ENCODE measurements at places on chromosomes 16 and 17.

DNA sequence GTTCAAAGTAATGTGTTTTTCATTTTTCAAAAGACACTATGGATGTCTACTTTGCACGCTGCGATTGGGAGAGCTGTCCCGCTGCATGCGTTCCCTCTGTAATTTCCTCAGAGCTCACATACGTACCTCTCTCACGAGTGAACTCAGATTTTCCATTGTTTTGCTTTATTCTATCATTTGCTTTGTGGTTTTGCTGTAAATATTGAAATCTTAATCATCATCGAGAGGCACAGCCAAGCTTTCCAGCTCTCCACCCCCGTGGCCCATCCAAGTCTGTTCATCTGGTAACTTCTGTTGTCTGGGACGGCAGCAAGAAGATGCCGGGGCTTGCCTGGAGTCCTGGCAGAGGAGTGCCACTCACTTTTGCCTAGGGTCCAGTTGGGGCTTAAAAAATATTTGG, 21.1 kb downstream of the TMC6 start:
- no peaks in the 10 kb centered on the region for H3K27me3 ChIP-seq
- H3K4me3 ChIP-seq, result no peak overlapping the region
- H3K4me1 ChIP-seq, result peaks cover 5% of the 10 kb centered on the region
- DNase-seq, result no peak

GRCh38 chr17:45123930-45124796, 8.2 kb downstream of the PLCD3 start:
- DNase-seq, result no peak
- H3K36me3 ChIP-seq, result no peaks in the 10 kb centered on the region
- H3K4me3 ChIP-seq, result no peak overlapping the region
- H3K27me3 ChIP-seq, result peaks cover 12% of the 10 kb centered on the region
- no peaks in the 10 kb centered on the region for H3K4me1 ChIP-seq

- no peak for DNase-seq
- H3K4me1 ChIP-seq, result no peaks in the 10 kb centered on the region
- no peaks in the 10 kb centered on the region for H3K36me3 ChIP-seq
- H3K27me3 ChIP-seq, result no peaks in the 10 kb centered on the region
Observed at GRCh38 chr17:71145486-71145885, 975.3 kb upstream of the SOX9 start.

GRCh38 chr17:2083613-2084035, 28.7 kb downstream of the HIC1 start:
- H3K4me3 ChIP-seq, result no peak overlapping the region
- peaks cover 75% of the 10 kb centered on the region for H3K4me1 ChIP-seq
- H3K36me3 ChIP-seq, result peaks cover 62% of the 10 kb centered on the region
